ENCODE measurements at places on chromosomes 5 and 9.

- DNase-seq: no peak
Measured at GRCh38 chr5:98524773-98525172, 248.7 kb upstream of the RGMB start.

GRCh38 chr5:14127587-14127986 is 15.6 kb upstream of the TRIO start:
- DNase-seq: no peak

GRCh38 chr5:39262981-39263380 is 43.6 kb upstream of the FYB1 start:
- DNase-seq: no peak

DNA sequence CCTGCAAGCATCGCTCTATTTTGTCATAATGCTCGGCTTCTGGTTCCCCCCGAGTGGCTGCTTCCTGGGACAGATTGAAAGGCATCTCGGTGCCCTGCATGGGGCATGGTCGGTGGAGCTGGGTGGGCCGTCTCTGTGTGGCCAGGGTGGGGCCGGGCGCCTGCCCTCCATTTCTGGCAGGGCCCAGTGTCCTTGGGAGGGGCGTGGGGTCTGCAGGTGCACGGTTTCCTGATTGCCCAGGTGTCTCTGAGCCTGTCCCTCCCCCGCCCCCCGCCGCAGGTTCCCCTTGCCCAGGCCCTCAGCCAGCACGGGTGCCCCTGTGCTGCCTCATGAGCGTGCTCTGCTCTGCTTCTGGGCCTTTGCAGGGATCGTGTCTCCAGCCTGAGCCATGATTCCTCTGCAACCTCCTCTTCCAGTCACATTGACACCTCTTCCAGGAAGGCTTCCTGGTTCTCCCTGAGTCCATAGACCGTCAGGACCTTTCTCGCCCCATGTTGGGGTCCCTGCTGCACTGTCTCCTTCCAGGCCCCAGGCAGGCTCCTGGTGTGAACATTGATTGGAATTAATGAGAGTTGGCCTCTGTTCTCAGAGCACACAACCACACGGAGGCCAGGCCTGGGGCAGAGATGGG is 90.2 kb downstream of the RXRA start:
- DNase-seq: no peak

- no peak for DNase-seq
Measured at GRCh38 chr5:35647128-35647527, 29.5 kb downstream of the SPEF2 start.

DNA sequence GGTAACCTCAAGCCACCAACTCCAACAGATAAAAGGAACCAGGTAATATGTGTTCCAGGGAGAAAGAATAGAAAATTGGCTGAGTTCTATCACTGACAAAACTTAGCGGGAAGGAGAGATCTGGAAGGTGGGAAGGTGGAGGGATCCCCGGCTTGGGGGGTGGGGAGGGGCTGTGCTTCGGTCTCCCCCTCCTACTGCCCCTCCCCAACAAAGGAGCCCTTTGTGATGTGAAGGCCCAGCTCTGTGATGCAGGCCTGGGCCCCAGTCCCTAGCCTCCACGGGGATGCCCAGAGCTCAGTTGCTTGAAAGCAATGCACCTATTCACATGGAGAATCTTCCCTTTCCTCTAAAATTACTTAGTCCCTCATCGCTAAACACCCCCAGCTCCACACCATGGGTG is 4.4 kb upstream of the ZNF484 start:
- DNase-seq: no peak

DNA sequence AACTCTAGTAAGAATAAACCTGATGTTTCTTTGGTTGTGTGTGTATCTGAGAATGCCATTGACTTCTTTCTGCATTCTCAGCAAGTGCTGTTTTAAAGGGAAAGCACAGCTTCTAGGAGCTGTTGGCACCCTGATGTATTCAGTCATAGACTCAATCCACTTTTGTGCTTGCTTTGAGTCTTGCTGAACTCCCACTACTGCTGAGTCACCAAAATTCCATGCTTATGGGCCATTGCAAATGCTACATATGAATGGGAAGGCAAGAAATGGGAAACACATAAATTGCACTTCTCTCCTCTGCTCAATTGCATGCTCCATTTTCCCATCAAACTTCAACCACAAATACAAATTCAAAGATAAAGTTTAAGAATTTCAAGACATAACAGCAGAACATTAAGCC is 9.8 kb upstream of the FTMT start:
- no peak for DNase-seq

- no peak for DNase-seq
Measured at GRCh38 chr9:113474360-113475028, 11.0 kb downstream of the RGS3 start.

- DNase-seq: no peak
Measured at GRCh38 chr9:93500571-93501298, 47.4 kb upstream of the FAM120AOS start.

DNA sequence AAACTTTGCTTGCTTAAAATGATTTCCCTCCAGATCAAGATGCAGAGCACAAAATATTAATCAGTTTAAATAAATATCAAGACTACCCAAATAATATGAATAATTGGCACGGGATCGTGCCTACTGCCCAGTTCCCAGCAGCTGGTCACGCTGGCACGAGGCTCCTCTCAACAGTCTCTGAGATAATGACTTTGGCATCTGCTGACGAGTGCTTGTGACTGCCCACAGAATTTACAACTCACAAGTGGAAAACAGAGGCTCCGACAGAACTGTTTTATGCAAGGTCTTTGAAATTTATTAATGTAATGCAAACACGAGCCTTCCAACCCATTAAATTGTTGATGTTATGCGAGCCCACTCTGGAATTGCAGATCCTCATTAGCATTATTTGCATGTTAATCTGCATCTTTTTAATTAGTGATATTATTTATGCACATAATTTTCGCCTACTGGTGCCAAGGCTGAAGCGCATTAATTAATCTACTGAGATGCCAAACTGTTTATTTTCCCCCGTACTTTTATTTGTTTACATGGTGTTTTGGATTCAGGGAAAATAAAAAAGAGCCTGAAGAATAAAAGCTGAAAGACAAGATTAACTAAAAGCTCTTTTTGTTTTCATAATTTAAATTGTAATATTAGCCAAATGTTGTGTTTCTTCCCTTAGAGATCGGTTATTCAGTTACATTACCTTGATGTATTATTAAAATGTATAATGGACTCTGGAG is 369.3 kb upstream of the IRX1 start:
- DNase-seq: peak; percentile 38

DNA sequence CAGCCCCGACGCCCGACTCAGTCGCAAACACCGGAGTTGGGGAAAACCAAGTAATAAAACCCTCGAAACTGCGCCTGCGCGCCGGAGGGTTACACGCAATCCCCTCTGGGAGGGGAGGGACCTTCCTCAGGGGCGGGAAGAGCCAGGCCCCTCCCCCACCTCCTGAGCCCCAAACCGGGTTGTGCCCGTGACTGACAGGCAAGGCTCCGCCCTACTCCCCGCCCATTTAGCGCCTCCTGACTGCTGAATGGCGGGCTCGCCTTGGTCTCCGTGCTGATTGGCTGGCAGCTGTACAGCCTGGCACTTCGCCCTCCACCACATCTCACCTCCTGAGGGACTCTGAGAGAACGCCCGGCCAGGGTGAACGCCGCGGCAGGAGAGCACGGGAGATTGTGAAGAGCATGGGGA is at the start of gene PRDM9:
PRDM9 (plus strand) TSS at position 332 of the 408 bp plus-strand sequence. CDS start 1,425 bp downstream, outside the sequence.
- peak; percentile 97 for DNase-seq

GRCh38 chr9:123925819-123926218 is 4.1 kb downstream of the DENND1A start:
- DNase-seq: no peak

DNA sequence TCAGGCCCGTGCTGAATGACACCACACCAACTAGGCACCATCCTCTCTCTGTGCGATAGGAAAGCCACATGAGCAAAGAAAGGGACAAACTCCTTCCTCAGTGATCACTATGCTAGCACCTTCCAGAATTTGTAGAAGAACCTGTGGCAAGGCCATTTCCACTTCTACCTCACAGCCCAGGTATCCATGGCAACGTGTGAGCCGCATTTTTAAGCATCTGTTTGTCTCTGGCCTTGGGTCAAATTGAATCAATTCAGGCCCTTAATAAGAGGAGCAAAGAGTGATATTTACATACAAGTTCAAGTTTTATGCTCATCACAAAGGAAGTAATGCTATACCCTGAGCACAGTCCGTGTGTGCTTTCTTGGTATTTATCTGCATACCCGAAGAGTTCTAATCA is 179.3 kb downstream of the SLC12A2 start:
- DNase-seq: no peak

DNA sequence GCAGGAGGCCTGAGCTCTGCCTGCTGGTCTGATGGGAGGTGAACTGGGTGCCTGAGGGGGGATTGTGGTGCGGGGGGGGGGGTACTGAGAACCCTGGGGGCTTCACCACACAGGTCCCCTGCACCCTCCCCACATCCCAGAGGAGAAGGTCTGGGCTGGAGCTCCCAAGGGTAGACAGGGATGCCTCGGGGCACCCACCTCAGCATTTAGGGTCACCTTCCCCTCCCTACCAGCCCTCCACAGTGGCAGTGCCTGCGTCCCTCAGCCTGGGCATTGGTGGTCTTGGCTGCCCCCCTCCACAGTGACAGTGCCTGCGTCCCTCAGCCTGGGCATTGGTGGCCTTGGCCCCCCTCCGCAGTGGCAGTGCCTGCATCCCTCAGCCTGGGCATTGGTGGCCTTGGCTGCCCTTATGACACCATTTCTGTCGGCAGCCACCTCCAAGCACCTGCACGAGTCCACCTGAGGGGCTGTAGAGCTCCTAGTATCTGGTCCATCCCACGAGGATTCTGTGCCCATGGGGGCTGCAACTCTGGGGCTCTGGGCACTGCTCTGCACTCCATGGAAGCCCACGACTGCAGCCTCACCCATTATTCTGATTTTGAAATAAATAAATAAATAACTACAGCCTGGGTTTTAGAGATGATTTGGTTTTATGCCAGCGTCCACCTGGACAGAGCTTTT is 21.5 kb downstream of the NKD2 start:
- no peak for DNase-seq

DNA sequence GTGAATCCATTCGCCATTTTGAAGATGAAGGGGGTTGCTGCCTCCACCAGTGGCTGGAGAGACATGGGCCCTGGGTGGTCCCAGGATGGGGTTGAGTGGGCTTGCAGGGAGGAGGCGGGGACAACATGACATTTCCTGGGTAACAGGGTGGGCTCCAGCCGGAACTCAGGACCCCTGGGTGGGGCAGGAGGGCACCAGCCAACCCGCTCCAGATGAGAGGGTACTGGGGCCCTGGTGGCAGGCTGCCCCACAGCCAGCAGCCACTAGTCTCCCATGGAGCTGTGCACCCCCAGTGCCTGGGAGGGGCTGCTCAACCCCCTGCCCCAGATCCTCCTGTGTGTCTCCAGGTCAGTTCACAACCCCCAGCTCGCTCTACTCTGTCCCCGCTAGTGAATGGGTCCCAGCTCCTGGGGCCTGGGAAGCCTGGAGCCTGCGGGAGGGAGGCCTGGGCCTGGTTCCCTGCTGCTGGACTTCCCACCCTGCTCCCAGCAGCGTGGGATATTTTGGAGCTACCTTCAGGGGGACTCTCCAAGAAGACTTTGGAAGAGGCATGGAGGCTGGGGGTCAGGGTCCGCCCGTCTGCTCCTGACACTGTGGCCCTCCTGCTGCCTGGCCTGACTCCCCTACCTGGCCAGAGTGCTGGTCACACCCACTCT is 55.9 kb downstream of the AHRR start:
- no peak for DNase-seq

- DNase-seq: no peak
Measured at GRCh38 chr5:54743581-54743980, 226.0 kb downstream of the SNX18 start.

DNA sequence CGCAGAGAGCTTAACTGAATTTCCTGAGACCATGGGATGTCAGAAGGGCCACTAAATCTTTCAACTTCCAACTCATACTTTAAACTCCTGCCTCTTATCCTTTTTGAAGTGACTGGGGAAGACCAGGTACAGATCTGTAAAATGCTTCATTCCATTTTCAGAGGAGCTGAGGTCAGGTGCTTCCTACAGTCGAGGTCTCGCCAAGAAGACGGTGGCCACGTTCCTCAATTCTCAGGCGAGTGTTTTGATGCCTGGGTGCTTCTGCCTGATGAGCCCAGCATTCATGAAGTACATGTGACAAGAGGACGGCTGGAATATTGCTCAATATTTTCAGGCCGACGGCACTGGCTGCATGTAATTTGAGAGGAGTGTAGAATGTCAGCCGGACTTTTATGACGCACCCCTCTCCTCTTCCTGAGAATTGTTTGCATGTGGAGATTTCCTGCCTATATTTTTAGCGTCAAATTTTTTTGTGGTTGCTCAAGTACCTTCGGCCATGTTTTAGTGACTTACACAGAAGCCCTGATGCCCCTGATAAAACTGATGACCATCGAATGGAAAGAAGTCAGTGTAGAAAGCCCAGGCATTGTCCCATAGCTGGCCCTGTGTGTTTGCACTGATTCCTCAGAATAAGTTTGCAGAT is 38.8 kb upstream of the GLRX start:
- peak; percentile 68 for DNase-seq

DNA sequence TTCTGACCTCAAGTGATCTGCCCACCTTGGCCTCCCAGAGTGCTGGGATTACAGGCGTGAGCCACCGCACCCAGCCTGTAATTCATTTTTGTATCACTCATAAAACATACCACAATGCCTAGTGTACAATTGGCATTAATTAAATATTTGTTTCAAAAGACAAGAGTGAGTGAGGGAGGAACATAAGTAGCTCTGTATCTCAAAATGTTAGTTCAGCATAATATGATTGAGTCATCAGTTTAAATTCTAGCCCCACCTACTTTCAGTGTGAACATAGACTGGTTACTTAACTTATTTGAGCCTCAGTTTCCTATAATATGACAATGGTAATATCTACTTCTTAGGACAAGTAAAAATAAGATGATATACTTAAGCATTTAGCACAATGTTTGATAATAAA is 26.9 kb downstream of the INVS start:
- DNase-seq: no peak

GRCh38 chr5:68054638-68055037 is 160.9 kb upstream of the PIK3R1 start:
- no peak for DNase-seq

DNA sequence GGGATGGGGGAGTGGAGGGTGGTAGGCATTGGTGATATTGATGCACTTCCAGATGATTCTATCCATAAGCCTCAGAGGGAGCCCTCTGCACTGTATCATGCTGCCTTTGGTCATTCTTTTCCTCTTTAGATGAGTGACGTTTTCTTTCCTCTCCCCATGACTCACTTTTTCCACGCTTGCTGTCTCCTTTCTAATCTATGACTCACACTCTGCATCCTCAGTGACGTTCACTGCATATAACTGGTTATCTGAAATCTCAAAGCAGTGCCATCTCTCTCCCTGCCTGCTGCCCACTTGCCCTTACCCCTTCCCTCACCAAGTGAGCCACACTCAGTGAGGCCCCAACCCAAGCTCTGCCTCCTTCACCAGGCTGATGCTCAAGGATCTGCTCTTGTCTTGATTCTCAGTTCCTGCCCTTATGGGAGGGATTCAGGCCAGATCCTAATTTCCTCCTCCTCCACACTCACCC is 31.6 kb downstream of the PTGS1 start:
- DNase-seq: peak; percentile 72

GRCh38 chr9:89179895-89180734 is 1.5 kb upstream of the SHC3 start:
- DNase-seq: peak; percentile 95

GRCh38 chr9:90815183-90815943 is 13.7 kb downstream of the SYK start:
- no peak for DNase-seq

- peak; percentile 32 for DNase-seq
Measured at GRCh38 chr5:67246108-67246507, 49.5 kb upstream of the CD180 start.
